ENCODE measurements at places on chromosomes 2 and 18.

- no peak for DNase-seq
Observed at GRCh38 chr2:180360283-180360618, 353.2 kb upstream of the CWC22 start.

- peak; percentile 31 for DNase-seq
Observed at GRCh38 chr2:74333175-74333574, 10.0 kb downstream of the SLC4A5 start.

GRCh38 chr2:167132906-167133555 is 244.8 kb downstream of the XIRP2 start:
- DNase-seq = no peak

DNA sequence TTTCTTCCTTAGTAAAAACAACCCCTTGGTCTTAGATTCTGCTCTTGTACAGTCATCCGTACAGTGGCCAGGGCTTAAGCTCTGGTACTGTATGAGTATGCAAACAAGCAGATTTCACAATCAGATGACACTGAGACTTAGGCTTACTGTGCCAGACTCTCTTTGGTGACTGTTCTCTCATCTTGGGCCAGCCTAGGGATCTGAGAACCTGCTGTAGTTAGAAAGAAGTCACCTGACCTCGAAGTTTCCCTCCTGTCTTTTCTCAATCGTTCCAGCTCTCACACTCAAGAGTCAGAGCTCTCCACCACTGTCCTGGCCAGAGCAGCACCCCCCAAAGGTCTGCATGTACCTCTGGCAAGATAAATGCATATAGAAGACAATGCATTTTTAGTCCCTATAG is 63.2 kb downstream of the ZEB2 start:
- DNase-seq = peak; percentile 38

DNA sequence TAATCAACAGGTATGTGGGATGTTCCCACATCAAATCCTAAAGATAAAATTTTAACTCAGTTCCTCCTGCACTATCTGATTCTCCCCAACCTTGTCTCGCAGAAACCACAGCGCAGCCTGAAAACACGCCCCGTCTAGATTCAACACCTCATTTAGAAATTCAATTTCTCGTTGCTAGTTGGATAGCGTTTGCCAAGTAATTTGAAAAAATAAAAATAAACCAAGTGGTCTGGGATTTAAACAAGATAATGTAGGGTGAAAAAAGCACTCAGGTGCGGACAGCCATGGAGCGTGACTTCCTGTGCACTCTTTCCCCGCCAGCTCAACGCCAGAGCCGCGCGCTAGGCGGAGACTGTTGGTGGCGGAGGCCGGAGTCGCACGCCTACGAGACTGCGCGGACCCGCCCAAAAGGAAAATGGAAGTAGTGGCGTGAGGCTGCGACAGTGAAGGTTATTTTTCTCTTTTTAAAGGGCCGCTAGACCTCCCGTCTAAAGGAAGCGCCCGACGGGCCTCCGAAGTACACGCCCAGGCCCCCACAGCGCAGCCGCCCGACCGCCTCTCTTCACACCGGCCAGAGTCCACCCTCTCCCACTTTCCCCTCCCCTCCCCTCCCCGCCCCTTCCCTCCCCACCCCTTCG is 615 bp upstream of the CCNT2 start:
- peak; percentile 80 for DNase-seq

DNA sequence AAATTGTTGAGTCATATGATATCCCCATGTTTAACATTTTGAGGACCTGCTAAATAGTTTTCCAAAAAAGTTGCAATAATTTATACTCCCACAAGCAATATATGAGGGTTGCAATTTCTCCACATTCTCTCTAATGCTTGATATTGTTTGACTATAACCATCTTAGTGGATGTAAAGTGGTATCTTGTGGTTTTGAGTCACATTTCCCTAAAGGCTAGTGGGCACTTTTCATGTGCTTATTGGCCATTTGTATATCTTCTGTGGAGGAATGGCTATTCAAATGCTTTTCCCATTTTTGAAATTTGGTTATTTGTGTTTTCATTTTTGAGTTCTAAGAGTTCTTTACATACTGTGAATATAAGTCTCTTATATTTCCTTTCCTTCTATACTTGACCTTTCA is 82.7 kb downstream of the SCG2 start:
- DNase-seq = no peak

- no peak for DNase-seq
Observed at GRCh38 chr2:172782506-172783164, 47.0 kb downstream of the RAPGEF4 start.

GRCh38 chr2:1627628-1628381 is 116.5 kb downstream of the PXDN start:
- DNase-seq = no peak

- DNase-seq = peak; percentile 20
Observed at GRCh38 chr2:86193901-86194567, 1.2 kb downstream of the IMMT start.

DNA sequence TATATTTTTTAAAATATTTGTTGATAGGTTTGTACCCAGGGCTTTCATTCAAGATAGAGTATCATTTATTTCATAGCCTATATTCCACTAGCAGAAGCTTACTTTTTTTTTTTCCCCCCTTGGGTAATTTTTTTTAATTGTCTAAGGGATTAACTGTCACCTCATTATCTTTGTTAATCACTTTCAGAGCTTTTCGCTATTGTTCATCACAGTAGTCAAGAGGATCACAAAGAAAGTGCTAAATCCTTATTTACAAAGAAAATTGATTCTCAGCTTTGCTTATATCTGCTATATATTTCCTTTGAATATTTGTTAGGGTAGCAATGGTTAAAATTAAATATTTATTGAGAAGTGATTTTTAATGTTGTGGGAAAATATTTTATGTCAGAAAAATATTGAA is 59.0 kb downstream of the CAMKMT start:
- no peak for DNase-seq

- peak; percentile 43 for DNase-seq
Observed at GRCh38 chr2:15560988-15561573, at the start of gene NBAS. NBAS (minus strand) TSS chr2:15561334; CDS start chr2:15561304, 30 bp downstream.
